ENCODE measurements at places on chromosomes 1 and 21.

DNA sequence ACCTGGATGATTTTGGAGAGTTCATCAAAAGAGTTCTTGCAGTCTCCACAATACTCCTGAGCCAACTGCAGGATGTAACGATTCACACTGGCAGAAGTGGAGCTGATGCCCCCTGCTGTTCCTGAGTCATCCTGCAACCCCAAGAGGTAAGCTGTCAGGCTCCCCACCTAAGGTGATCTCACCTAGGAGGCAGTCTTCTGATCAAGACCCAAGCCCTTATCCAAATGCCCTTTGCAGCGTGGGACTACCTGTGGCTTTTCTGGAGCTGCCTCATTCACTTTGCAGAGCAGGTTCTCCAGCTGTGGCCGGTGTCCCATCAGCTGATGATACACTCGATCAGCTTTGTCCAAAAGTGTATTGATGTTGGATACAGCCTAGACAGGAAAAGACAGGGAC, 96.4 kb downstream of the UBR4 start:
- no peak for DNase-seq

- DNase-seq, result no peak
Observed at GRCh38 chr21:41973861-41974751, 20.3 kb upstream of the C2CD2 start.

- no peak for DNase-seq
Observed at GRCh38 chr1:224632381-224632871, 16.3 kb downstream of the CNIH3 start.

DNA sequence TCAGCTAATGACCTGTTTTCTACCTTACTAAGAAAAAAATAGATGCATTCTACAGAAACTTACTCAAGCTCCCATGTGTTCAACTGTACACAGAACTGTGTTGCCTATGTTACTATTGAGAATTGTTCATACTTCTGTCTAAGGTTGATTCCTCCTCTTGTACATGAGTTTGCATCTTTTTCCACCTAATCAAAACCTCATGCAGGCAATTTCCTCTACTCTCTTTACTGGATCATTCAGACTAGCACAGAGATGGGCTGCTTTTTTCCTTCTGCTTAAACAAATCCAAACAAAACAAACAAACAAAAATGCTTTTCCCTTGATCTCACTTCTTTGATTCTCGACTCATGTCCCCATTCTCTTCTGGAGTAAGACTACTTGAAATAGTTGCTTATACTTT, 58.8 kb upstream of the PTGFR start:
- DNase-seq, result no peak

- DNase-seq, result no peak
Observed at GRCh38 chr1:189851806-189852367, 625.8 kb downstream of the BRINP3 start.

DNA sequence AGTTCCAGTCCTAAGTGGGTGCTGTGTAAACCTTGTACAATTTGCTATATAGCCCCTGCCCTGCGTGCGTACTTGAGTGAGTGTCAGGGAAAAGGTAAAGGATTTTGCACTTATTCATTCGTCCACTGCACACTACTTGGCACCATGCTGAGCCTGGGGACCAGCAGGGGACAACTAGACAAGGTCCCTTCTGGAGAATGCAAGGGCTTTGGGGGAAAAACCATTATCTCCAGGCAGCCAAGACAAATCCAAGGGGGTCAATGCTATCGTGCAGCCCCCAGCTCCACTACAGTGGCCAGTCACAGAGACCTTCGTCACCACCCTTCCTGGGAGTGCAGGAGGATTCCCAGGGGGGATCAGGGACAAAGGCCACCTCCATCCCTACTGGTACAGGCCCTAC, 39.7 kb downstream of the MATN1 start:
- DNase-seq, result no peak

GRCh38 chr1:2340918-2341254, 50.5 kb downstream of the MORN1 start:
- DNase-seq, result no peak
